Activated CD8-positive, alpha-beta memory T cell treated with anti-CD3 and anti-CD28 coated beads for 1 hour (primary cell): ENCODE measurements at places on chromosomes 7 and 10.

DNA sequence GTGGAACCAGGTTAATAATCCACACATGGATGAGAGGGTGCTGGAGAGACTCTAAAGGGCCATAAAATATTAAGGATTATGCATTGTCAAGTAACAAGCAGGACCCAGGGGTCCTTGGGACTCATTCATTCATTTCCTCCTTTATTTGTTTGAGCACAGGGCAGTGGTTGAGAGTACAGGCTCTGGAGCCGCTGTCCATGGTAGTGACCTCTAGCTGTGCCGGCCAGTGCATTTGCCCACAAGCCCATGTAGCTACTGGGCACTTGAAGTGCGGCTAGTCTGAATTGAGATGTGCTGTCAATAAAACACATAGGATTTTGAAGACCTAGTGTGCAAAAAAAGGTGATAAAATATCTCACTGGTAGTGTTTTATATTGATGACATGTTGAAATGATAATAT lies 137.6 kb downstream of the C10orf105 start:
- DNase-seq: no peak

- DNase-seq: no peak
Observed at GRCh38 chr7:50982626-50983025, 199.9 kb upstream of the GRB10 start.

DNA sequence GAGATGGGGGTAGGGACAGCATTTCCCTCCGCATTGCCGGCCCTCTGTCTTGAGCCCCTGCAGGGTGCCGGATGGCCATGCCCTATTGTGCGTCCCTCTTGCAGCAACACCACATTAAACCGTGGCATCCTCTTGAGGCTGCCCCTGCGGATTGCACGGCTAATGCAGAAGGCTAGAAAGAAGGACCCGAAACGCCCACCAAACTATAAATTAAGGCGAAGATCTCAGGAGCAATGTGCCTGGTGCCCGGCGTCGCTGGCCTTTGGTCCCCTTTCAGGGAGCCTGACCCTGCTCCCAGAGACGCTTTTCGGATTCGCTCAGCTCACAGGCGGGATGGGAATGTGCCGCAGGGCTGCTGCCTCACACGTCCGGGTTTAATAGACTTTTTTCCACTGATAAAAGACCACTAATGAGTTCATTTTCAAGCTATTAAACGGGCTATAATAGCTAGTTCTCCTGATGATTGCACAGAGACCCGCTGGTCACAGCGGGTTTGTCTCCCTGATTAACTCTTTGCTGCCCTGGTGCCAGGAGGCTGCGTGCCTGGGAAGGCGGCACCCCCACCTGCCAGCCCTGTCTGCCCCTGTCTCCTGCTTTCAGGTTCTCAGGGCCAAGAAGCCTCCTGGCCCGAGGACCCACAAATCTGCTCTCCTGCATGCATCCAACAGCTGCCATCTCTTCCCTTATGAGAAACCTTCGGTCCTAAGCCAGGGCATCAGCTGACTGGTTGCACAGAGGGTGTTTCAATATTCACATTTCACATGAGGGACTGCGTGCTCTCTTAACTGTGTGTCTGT lies 128.3 kb downstream of the ADARB2 start:
- no peak for DNase-seq

- DNase-seq: no peak
Observed at GRCh38 chr10:67772894-67773511, 65.0 kb downstream of the DNAJC12 start.

DNA sequence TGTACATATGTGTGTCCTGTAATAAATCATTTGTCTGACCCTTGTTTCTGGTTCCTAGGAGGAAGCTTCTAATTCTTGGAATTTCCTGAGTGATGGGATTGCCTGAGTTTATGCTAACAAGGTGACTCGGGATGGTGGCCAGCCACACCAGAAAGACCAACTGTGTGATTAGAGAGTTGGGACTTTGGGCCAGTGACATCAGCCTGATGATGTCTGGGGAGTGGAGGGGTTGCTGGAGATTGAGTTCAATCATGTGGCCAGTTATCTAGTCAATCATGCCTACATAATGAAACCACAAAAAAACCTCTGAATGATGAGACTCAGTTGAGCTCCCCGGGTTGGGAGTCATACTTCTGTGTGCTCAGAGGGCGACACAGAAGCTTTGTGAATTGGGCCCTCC lies 23.5 kb upstream of the CARD11 start:
- DNase-seq: no peak

GRCh38 chr10:11209830-11210181 lies 192.1 kb downstream of the CELF2 start:
- no peak for DNase-seq

DNA sequence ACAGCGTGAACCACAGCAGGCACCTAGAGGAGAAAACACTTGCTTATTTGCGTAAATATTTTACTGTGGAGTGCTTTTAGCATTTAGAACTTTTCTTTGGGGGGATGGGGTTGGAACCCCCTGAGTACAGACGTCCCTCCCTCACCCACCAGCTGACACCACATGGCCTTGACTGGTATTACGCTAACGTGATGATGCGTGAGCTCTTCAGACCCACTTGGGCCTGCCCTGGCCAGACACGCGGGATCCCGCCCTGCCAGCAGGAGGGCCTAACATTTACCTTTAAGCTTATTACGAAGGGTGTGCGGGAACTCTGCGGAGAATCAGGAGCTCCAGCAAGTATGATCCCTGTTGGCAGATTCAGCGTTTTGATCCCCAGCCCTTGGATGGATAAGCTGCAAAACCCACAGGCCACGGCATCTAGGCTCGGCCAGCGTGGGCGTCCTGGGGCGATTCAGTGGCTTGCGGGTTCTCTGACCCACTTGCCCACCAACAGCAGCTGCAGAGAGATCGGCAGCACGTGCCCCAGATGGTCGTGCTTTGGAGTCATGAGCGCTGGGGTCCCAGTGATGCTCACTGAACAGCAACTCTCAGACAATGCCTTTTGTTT lies 545.5 kb upstream of the FOXK1 start:
- no peak for DNase-seq

GRCh38 chr10:112536663-112537062 lies 89.6 kb downstream of the VTI1A start:
- no peak for DNase-seq

- DNase-seq: no peak
Observed at GRCh38 chr10:71462062-71462935, 65.6 kb downstream of the CDH23 start.

- no peak for DNase-seq
Observed at GRCh38 chr10:94315975-94316464, 46.7 kb downstream of the NOC3L start.

DNA sequence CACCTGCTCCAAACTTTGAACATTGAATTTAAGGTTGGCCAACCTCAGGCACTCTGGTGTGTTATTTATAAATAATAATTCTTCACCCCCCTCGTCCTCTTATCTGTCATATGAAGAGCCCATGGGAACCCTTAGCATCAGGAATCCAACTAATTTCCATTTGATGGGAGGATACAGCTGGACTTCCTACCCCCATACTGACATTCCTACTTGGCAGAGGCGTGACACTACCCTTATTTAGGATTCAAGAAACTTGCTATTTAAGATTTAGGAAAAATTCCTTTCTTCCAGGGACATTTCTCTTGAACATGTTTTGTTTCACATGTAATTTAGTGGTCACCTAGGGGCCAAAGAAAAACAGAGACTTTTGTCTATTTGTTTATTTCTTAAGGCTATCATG lies 171.9 kb upstream of the NRP1 start:
- DNase-seq: no peak

GRCh38 chr7:108431099-108431498 lies 25.1 kb downstream of the NRCAM start:
- DNase-seq: no peak

DNA sequence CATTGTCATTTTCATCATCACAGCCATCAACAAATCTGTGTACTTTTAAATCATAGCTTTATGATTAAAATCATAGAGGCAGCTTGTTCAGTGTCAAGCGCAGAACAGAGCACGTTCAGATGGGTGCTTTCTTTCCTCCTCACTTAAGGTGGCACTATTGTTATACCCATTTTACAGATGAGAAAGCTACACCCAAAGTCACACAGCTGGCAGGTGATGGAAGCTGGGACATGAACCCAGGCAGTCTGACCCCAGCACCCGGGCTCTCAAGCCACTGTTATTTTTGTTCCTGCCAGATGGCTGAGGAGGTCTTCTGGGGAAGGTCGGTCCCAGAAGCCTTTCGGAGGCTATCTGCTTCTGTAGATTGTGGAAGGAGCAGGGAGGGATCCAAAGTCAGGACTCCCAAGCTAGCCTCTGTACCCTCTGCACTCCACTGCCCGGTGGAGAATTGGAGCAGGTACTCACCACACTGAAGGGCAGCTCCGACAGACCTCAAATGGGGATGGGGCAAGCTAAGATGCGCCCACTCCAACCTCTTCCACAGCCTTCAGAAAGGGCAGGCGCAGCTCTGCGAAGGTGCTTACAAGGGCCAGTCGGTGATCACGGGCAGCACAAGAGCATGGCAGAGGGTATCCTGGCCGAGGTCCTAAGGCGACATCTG lies 610 bp downstream of the AVPI1 start:
- DNase-seq: no peak

- DNase-seq: no peak
Observed at GRCh38 chr10:102040305-102041050, 15.5 kb downstream of the ARMH3 start.

DNA sequence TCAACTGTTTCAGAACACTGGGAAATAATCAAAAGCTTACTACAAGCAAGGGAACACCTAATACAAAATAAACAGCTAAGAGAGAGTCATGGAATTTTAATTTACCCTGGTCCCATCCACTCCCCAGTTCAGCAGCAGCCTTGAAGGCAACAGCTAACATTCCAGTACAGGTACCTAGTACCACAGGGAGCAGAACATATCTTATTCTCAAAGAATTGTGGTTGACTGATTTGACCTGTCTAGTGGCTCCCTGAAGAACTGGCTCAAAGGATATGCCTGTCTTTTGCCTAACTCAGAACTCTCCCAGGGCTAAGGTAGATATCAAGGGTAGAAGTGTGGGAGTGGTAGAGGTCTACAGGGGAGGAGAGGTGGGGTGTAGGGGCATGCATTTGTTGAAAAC lies 32.3 kb downstream of the SMURF1 start:
- DNase-seq: no peak

- DNase-seq: no peak
Observed at GRCh38 chr7:5693529-5693928, 87.9 kb downstream of the RNF216 start.

GRCh38 chr10:87092376-87092860 lies 2.2 kb downstream of the GLUD1 start:
- DNase-seq: no peak

GRCh38 chr7:53094827-53095226 lies 59.4 kb downstream of the POM121L12 start:
- DNase-seq: no peak

GRCh38 chr7:50246551-50246950 lies 58.0 kb upstream of the IKZF1 start:
- no peak for DNase-seq

DNA sequence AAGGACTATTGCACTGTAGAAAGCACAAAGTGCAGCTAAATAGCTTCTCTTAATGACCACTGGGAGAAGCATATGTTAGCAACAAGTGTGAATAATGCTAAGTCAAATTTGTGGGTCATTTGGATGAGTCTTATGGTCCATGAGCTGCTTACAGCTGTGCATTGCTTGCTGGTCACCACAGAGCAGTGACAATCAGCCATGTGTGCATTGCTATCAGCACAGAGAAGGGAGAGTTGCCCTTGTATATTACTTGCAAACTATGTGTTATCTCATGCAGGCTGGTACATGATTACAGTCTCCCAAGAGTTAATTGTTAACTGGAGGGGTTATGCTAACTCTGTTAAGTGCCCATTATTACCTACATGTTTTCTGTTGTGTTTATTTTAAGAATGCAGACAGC lies 25.7 kb downstream of the MRPS33 start:
- no peak for DNase-seq

DNA sequence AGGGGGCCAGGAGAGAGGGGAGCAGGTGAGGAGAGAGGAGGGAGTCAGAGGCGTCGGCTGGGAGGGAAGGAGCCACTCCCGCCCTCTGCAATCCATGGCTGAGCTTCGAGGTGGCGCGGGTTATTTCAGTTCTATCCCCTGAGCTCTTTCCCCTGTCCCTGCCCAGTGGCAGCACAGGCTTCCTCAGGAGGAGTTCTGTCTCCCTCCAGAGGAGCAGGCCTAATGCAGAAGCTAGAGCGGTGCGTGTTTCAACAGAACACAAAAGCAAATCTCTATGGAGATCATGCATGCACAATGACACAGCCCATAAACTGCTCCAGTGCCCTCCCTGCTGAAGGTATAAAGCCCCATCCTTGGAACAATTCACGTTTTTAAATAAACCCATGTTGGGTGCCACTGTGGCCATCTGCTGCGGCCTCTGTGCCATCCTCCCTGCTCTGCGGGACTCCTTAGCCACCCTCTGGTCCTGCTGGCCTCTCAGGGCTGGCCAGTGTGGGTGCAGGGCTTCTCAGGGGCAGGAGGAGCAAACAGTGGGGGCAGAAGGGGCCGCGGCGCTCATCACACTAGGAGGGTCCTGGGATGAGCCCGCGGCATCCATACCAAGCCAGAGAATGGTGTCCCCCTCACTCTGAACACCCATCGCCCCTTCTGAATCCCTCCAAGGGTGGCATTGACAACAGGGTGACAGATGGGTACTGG lies 192.6 kb upstream of the LYZL2 start:
- no peak for DNase-seq

GRCh38 chr7:23230641-23231101 lies 15.9 kb upstream of the GPNMB start:
- no peak for DNase-seq

DNA sequence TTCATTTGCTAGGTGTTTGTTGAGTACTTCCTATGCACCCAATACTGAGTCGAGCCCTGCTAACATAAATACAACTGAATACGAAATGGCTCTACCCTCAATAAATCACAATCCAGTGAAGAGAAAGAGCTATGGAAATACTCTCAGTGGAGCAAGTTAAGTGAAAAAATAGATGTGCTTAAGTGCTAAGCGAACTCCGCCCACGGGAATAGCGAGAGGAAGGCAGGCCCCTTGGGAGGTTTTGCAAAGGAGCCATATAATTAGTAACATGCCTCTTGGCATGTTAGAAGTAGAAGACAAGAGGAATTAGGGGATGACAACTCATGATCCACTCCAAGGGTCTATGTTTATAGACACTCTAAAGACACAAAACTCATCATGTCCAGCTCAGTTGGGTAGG lies 42.8 kb upstream of the TSPAN33 start:
- no peak for DNase-seq

GRCh38 chr10:74445493-74445892 lies 294.5 kb downstream of the ADK start:
- no peak for DNase-seq

GRCh38 chr7:96718107-96719003 lies 8.7 kb upstream of the SEM1 start:
- DNase-seq: no peak
